ENCODE measurements at places on chromosomes 13 and 19.

- H3K4me1 ChIP-seq: peaks cover 7% of the 10 kb centered on the region
- H3K27me3 ChIP-seq: no peaks in the 10 kb centered on the region
- H3K36me3 ChIP-seq: peaks cover 3% of the 10 kb centered on the region
- H3K4me3 ChIP-seq: peak overlapping the region; percentile 93
Measured at GRCh38 chr13:49935171-49936074, 717 bp downstream of the SPRYD7 start.

DNA sequence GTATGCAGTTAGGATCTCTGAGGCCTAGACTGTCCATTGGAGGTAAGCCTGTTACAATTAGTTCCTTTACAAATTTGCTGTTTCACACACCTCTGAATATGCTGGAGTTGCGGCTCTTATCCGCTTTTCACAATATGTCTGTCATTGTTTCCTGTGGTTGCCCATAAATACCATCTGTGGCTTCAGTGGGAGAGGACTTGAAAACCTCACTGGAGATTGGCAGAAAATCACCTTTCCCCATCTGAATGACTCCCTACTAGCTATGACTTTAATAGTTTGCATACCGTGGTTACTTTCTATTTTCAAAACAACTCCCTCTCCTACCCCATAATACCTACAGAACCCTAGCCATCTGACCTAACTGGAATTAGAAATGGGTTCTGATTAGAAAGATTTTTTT, 454.3 kb downstream of the PCDH17 start:
- H3K4me1 ChIP-seq: no peaks in the 10 kb centered on the region
- no peak overlapping the region for H3K4me3 ChIP-seq
- H3K36me3 ChIP-seq: no peaks in the 10 kb centered on the region
- no peak overlapping the region for H3K27ac ChIP-seq
- H3K27me3 ChIP-seq: no peaks in the 10 kb centered on the region

- no peak for DNase-seq
- H3K27me3 ChIP-seq: no peaks in the 10 kb centered on the region
- no peaks in the 10 kb centered on the region for H3K4me1 ChIP-seq
- H3K4me3 ChIP-seq: no peak within 1 kb of the TSS
Measured at GRCh38 chr19:3538965-3539755, at the start of gene TEKTIP1. TSS of gene TEKTIP1 (plus strand) at chr19:3539174. CDS start at chr19:3539178, 4 bp downstream.

DNA sequence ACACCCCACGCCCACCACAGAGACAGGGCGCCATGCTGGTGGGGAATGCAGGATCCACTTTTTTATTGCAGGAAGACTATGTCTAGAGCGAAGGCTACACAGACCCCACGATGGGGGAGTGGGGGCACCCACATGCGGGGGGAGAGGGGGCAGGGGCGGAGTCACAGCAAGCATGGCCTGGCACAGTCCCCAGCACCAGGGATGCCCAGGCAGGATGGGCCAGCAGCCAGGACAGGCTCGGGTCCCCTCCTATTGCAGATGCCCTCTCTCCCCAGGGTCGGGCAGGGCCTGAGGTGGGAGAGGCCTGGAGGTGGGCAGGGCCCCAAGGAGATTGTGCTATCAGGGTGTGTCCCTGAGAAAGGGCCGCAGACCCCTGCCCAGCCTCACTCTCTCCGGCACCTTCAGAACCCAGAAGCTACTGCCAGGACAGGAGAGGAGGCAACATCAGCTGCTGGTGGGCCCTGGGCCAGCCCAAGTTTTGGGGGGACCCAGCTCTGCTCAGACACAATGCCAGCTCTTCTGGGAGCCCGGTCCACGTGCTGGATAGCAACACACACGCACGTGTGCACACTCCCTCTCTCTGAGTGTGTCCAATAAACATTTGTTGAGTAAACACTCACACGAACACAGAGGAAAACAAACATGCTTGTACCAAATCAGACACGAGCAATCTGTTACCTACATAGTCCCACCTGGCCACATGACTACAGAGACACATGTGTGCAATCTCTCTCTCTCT, 6.5 kb downstream of the DIRAS1 start:
- H3K27ac ChIP-seq: no peak overlapping the region
- no peak overlapping the region for H3K4me3 ChIP-seq
- no peak for DNase-seq
- H3K27me3 ChIP-seq: no peaks in the 10 kb centered on the region

DNA sequence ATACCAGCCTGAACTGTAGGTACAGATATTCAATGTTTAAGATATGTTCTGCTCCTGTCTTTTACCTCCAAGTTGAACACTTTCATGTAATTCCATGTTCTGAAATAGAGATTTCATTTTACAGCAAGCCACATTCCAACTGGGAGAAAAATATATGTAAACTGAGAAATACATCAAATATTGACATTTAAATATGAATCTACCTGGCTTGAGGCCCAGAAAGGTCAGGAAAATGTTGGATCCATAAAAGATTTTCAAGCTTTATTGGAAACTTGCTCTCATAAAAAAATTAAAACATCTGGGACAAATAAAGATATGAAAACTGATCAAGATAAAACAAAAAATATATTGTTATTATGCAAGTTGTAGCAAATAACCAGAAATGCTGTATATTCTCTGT, 1078.7 kb upstream of the ATXN8OS start:
- H3K27ac ChIP-seq: no peak overlapping the region
- H3K36me3 ChIP-seq: no peaks in the 10 kb centered on the region
- DNase-seq: no peak
- H3K4me3 ChIP-seq: no peak overlapping the region
- H3K4me1 ChIP-seq: no peaks in the 10 kb centered on the region
- no peaks in the 10 kb centered on the region for H3K27me3 ChIP-seq

DNA sequence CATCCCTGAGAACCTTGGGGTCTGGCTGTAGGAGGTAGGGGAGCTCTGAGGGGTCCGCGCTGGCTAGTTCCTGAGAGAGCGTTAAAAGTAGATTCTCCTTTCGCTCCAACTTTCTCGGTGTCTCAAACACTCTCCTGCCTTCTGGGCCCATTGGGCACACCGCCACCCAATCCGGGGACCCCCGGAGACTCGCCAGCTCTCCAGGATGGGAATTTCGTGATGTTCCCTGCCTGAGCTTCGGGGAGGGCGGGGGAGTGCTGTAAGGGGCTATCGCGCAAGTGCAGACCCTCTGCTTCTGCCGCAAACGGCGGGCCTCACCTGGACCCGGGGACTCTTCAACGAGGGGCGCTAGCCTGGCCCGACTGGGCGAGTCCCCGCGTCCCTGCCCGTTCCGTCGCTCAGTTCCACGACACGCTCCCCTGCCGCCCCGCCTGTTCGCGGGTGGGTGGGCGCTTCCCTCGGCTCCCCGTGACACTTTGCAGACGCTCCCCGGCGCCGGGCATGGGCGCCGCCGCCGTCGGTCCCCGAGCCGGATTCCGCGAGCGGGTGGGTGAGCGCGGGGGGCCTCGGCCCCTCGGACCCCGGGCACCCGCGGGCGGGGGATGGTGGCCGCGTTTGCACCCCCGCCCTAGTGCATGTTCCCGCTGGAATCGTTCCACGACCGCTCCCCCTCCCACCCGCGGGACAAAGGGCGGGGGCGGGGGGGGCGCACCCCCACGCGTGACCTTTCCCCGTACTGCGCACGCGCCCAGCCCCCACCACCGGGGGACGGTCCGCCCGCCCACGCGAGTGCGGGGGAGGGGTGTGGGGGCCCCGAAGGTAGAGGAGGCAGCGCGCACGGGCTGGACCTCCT, at the start of gene CCDC106:
Gene CCDC106 (plus strand): TSS at position 481 of the 853 bp plus-strand sequence. CDS start 835 bp downstream, outside the sequence.
- peak within 1 kb of the TSS; percentile 82 for H3K4me3 ChIP-seq
- DNase-seq: peak; percentile 93
- H3K27ac ChIP-seq: peak within 1 kb of the TSS; percentile 27
- peaks cover 36% of the 10 kb centered on the region for H3K4me1 ChIP-seq
- peaks cover 3% of the 10 kb centered on the region for H3K36me3 ChIP-seq

DNA sequence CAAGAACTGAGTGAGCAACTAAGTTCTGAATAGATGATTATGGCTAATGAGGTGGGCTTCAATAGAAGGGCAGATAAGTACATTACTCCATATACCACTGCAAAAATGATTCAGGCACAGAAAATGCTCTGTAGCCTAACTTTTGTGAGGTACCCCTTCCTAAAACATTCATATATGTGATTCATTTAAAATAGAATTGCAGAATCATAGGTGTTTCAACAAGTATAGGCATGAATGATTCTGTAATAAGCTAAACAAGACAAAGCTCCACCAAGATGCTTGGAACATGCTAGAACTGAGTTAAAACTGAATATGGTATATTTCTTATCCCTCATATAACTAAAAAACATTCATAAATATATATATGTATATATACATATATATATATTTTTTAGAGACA, 12.1 kb downstream of the KBTBD7 start:
- no peaks in the 10 kb centered on the region for H3K36me3 ChIP-seq
- no peaks in the 10 kb centered on the region for H3K27me3 ChIP-seq
- no peak overlapping the region for H3K27ac ChIP-seq
- DNase-seq: no peak
- no peaks in the 10 kb centered on the region for H3K4me1 ChIP-seq

- DNase-seq: peak; percentile 95
Measured at GRCh38 chr19:584240-585001, 5.3 kb upstream of the HCN2 start.

DNA sequence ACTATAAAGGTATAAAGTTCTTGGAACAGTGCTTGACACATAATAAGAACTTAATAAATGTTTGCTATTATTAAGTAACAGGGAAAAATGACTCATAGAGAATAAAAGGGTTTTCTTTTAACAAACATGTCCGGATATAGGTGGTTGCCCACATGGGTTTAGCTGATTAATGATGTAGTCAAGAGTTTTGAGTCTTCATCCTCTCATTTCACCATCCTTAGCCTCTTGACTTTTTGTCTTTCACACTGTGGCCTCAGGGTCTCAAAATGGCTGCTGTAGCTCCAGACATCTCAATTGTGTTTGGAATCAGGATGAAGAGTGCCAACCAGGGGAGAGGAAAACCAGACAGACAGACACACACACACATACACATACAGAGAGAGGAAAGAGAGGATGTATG, 97.9 kb downstream of the HSPH1 start:
- H3K27me3 ChIP-seq: no peaks in the 10 kb centered on the region
- no peaks in the 10 kb centered on the region for H3K36me3 ChIP-seq
- no peak for DNase-seq
- no peak overlapping the region for H3K27ac ChIP-seq

DNA sequence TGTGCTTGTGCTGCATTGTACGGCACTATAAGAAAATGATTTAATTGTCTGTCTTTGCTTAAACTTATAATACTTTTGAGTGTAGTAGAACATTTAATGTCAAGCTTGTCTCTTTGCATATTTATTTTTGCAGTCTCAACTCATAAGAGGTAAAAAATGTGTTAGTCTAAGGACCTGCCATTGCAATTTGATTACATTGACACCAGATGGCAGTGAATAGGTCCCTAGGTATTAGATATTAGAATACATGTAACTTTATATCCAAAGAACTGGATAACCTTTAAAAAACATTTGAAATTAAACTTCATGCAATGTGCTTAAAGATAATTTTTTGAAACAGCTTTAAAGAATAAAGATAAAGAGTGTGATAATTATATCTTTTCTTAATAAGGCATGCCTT, 1421.3 kb downstream of the OLFM4 start:
- no peak overlapping the region for H3K4me3 ChIP-seq
- no peaks in the 10 kb centered on the region for H3K36me3 ChIP-seq
- H3K27ac ChIP-seq: no peak overlapping the region
- peak; percentile 11 for DNase-seq
- no peaks in the 10 kb centered on the region for H3K27me3 ChIP-seq

GRCh38 chr13:113742000-113742441, 17.0 kb upstream of the TMEM255B start:
- no peaks in the 10 kb centered on the region for H3K36me3 ChIP-seq
- no peaks in the 10 kb centered on the region for H3K4me1 ChIP-seq
- H3K27me3 ChIP-seq: no peaks in the 10 kb centered on the region

GRCh38 chr13:19961924-19962323, 3.4 kb downstream of the ZMYM2 start:
- H3K4me3 ChIP-seq: peak overlapping the region; percentile 4
- peaks cover 20% of the 10 kb centered on the region for H3K4me1 ChIP-seq
- peaks cover 41% of the 10 kb centered on the region for H3K36me3 ChIP-seq
- no peaks in the 10 kb centered on the region for H3K27me3 ChIP-seq
- H3K27ac ChIP-seq: no peak overlapping the region

- H3K4me1 ChIP-seq: peaks cover 4% of the 10 kb centered on the region
- no peaks in the 10 kb centered on the region for H3K36me3 ChIP-seq
Measured at GRCh38 chr13:113404366-113404722, 40.4 kb upstream of the GRTP1 start.

DNA sequence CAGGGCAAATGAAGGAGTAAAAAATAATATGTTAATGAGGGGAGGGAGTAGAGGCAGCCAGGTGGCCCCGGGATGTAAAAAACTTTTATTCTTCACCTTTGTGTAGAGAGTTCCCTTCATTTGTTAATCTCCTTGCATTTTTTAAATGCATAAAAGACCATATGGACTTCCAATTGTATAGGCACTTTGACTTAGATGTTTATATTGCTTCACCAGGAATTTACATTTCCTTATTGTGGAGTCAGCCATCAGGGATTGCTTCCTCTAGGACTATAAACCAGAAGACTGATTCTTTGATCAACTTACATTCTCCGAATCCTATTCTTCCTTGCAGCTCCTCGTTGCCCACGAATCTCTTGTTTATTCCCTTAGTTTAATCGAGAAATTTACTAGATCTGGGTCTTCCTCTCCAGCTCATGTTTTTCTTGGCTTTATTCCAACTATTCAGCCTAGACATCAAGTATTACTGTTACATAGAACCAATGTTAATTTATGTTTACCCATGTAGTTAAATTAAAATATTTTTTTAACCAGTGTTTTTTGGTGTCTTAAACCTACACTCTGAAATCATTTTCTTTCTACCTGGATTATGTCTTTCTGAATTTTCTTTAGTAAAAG, 1187.0 kb upstream of the SLC10A2 start:
- H3K4me3 ChIP-seq: no peak overlapping the region
- H3K27me3 ChIP-seq: no peaks in the 10 kb centered on the region
- DNase-seq: no peak
- no peaks in the 10 kb centered on the region for H3K4me1 ChIP-seq

DNA sequence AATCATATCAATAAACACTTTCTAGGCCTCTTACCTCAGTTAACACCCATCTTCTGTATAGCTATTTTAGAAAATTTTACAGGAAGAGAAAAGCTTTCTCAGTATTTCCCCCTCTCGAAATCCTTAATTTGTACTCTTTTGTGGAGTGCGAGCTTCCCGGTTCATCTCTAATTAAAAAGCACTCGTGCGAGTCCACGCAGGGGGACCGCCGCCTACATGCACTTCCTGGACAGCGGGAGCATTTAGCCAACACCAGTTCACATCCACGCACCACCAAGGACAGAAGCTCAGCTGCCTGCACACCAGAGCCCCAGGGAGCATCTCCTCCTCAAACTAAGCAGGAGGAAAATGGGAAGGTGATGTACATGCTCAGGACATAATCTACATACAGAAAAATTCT, 60.0 kb downstream of the RASA3 start:
- no peaks in the 10 kb centered on the region for H3K27me3 ChIP-seq
- no peak for DNase-seq
- no peak overlapping the region for H3K4me3 ChIP-seq
- H3K4me1 ChIP-seq: peaks cover 13% of the 10 kb centered on the region
- H3K27ac ChIP-seq: no peak overlapping the region

DNA sequence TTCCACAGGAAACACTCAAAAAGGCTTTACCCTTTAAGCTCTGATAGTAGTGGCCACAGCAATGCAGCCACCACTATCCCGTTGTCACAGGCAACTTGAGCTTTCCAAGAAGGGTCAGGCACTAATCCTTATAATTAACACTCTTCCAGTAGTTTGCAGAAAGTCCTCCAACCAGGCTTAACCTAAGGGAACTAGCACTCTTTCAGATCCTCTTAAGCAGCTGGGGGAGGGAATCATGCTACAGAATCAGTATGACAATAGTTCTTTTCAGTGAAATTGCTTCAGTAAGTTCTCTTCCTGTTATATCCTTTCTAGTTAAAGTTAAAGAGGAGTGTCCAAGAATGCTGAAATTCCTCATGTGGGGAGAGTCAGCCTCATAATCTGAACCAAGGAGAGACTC, 82.2 kb downstream of the TNFSF11 start:
- no peak overlapping the region for H3K27ac ChIP-seq
- no peaks in the 10 kb centered on the region for H3K36me3 ChIP-seq
- DNase-seq: no peak
- no peaks in the 10 kb centered on the region for H3K4me1 ChIP-seq

Measured in SK-N-SH (cell line).